ENCODE measurements at places on chromosomes 4 and X. TPM values are rescaled to one million over a fixed set of nuclear protein-coding genes. Genes with fewer than 3 reads are reported as not detected.
A peak's percentile ranks its signal among the peaks of the same experiment; 100 is the strongest.

Gene CXCL8
- 2.4 TPM for total RNA-seq

Gene SLC25A4
- 4.3 TPM for total RNA-seq

Gene C4orf36
- 0.81 TPM for total RNA-seq

Gene CYSLTR1
- not detected for total RNA-seq

Gene ZMAT1
- total RNA-seq, result 0.18 TPM

- DNase-seq, result no peak
Measured at GRCh38 chrX:40237731-40238178, 140.0 kb upstream of the BCOR start.

DNA sequence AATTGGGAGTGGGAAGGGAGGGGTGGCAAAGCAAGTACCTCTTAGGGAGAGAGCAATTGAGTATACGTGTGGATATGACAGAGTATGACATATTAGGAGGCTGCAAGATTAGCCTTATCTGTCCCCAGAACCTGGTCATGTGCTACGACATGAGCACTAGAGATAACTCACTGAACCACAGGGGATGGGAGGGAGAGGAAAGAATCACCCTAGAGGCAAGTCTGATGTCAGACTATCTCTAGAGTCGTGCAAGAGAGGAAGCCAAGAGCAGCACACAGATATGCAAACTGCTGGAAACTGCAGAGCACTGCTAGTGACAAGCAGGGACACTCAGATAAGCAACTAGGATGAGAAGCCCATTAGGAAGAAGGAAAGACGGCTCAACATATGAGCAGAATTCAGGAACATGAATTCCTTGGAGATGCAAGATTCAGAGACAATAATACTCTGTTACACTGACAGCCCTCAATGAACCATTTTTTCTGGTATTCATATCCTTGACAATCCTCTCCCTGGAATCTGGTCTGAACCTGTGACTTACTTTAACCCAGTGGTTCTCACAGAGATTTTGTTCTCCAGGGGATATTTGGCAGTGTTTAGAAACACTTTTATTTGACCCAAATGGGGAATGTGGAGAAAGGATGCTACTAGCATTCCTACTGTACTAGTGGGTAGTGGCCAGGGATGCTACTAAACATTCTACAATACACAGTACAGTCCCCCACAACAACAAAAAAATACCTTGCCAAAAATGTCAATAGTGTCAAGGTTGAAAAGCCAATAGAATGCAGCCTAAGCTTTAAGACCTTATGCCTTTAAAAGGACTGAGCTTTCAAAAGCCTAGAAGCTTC is 84.0 kb upstream of the BMP2K start:
- DNase-seq, result peak; percentile 16

DNA sequence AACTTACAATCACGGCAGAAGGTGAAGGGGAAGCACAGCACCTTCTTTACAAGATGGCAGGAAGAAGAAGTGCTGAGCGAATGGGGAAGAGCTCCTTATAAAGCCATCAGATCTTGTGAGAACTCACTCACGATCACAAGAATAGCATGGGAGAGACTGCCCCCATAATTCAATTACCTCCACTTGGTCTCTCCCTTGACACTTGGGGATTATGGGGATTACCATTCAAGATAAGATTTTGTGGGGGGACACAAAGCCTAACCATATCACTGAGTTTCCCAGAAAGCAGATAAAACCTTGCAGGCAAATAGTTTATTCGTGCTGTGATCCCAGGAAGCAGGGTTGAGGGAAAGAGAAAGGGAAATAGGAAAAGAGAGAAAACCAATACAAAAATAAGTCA is 69.0 kb upstream of the GYPA start:
- no peak for DNase-seq

GRCh38 chr4:47071901-47072341 is 40.6 kb downstream of the GABRB1 start:
- peak; percentile 71 for DNase-seq

DNA sequence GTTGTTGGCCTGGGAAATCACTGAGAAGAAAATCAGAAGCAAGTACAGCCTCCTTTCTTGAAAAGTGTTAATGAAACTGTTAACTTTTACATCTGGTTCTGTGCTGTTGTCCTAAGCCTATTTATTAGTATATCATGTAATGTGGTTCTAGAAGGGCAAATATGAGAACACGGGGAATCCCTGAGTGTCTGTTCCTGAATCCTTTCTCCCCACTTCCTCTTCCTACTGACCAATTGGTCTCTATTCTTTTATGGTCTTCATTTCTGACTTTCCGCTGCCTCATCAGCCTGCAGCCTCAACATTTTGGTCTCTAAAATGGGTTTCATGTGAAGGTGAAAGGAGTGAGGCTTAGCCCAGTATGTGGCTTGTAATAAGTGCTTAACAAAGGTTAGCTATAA is 159.9 kb upstream of the MAMLD1 start:
- DNase-seq, result no peak

GRCh38 chr4:3302173-3302785 is 9.5 kb downstream of the RGS12 start:
- no peak for DNase-seq

GRCh38 chrX:8729811-8730210 is 2.1 kb downstream of the ANOS1 start:
- no peak for DNase-seq

Measured in fibroblast of the aortic adventitia (primary cell).